Amniotic stem cell (primary cell): ENCODE measurements at places on chromosomes 1 and 21.

- DNase-seq, result no peak
Observed at GRCh38 chr1:10656431-10656830, 140.0 kb downstream of the CASZ1 start.

DNA sequence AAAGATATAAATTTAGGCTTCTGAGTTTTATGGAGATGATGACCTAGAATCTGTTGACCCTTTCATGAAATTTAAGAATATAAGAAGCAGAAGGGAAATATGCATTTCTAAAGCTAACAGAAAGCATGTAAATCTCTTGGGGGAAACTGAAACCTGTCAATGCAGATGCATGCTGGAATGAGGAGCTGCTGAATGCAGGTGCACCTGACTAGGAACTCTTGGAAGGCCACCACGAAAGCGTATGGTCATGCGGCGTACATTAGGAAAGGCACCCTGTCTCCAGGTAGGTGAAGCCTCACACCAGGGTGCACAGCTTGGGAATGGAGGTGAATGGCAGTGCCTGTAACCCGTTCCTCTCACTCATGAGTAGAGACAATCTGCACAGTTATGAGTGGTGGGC, 309.7 kb downstream of the SEC16B start:
- DNase-seq, result no peak

DNA sequence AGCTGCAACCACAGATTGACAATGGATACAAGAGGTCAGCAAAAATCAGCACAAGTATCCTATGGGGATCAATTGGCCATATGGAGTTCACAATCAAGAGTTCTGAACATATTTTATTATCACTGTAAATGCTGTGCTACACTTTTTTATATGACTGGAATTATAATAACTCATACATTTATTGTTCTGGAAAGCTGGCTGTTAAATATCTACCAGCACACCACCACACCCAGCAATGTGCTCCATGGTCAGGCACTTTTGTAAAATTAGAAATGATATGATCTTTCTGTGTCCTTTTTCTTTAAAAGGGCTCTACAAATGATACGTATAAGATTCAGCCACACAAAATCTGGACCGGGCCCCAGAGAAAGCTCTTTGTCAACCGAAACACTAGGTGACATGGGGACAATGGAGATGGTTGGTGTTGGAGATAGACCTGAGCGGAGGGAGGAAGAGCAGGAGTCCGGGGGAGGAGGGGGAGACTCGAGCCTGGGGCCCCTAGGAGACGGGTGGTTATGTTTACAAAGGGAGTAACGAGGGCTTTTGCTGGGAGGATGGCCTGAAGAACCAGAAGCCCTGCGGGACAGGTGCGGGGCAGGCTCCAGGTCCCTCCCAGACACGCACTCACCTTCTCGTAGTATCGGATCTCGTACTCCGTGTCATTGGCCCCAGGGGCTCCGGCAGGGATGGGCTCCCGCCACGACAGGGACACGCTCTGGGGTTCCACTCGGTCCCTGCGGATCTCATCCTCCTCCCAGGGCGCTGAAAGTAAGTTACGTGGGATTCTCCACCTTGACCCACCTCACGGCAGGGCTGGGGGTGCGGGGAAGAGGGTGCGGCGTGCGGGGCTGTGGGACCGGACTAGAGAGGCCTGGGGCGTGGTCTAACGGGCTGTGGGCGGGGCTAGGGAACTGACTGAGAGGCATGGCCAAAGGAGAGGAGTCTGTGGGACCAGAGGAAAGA, 30.0 kb downstream of the EPHA10 start:
- no peak for DNase-seq

DNA sequence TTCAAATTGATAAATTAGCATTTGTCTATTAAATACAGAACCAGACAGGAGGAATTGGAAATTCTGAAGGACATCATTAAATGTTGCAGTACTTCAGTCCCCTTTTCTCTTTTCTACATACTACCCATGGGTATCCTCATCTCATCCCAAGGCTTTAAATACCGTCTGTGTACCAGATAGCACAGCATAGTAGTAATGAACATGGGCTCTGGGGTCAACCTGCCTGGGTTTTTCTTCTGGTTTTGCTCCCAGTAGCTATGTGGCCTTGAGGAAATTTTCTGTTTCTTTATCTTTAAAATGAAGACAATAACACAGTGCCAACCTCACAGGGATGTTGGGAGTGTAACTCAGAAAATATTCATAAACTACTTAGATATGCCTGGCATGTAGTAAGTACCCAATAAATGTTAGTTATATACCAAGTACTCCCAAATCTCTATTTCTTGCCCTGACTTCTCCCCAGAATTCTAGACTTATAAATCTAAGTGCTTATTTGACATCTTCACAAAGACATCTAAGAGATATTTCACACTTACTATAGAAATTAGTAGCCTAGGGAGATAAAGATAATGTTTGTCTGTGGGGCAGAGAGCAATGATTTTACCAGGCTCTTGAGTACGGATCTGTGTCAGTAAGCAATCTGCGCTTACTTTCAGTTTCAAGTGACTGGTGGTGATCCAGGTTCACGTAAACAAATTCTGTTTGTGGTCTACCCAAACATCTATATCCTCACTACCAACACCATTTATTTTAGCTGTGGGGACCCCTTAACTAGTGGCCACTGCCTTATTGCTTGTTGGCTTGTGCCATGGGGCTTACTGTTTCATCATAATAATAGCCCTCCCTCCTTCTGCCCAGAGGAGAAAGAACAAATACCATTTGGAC, 37.3 kb downstream of the VANGL2 start:
- no peak for DNase-seq

DNA sequence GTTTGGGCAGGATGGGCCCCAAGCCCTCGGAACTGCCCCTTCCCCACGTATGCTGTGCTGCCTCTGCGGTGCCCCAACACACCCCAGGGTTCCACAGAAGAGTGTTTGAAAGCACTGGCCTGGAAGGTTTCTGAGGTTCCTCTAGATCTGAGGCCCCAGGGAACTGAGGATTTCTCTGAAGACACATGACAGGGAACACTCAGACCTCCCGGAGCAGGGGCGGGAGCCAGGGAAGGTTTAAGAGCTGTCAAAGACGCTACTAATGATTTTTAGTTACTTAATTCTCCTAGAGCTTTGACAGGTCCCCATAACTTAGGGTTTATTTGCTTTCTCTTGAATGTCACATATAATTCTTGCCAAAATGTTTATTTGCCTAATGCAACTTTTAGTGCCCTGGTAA, 212.3 kb upstream of the GRIK3 start:
- DNase-seq, result no peak

DNA sequence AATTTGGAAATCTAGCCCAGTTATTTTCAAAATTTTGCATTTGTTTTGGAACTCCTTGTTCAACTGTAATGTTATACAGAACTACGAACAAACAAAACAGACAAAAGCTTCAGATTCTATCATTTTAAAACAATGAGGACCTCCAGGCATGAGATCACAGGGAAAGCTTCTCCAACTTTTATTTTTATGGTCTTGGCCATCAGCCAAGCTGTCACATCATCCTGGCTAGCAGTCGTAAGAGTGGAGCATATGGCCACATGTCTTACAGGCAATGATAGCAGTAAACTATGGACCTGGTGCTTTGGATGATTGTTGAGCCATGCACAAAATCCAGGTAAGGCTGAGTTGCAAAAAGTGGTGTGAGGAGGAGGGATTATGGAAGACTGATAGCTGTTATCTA, 299.6 kb downstream of the LMX1A start:
- no peak for DNase-seq

DNA sequence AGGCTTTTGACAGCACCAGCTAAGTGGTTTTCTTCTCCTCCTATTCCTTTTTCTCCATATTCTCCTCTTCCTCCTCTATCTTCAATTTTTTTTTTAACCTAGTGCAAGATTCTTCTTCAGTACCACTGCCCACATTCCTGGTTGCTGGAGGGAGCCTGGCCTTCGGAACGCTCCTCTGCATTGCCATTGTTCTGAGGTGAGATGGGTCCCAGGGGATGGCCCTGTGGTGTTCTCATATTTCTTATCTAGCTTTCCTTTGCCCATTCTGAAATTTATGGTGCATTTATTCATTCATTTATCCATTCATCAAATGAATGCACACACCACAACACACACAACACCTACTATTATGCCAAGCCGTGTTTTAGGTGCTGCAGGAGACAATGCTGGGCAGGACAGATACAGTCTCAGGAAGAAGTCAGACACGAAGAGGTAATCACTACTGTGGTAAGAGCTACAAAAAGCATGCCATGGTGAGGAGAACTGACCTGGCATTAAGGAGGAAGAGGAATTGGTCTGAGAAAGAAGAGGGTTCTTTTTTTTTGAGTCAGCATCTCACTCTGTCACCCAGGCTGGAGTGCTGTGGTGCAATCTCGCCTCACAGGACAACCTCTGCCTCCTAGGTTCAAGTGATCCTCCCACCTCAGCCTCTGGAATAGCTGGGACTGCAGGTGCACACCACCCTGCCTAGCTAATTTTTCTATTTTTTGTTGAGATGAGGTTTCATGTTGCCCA, 47.5 kb upstream of the TDRD10 start:
- no peak for DNase-seq

- DNase-seq, result no peak
Observed at GRCh38 chr1:214386747-214387146, 105.8 kb downstream of the SMYD2 start.

DNA sequence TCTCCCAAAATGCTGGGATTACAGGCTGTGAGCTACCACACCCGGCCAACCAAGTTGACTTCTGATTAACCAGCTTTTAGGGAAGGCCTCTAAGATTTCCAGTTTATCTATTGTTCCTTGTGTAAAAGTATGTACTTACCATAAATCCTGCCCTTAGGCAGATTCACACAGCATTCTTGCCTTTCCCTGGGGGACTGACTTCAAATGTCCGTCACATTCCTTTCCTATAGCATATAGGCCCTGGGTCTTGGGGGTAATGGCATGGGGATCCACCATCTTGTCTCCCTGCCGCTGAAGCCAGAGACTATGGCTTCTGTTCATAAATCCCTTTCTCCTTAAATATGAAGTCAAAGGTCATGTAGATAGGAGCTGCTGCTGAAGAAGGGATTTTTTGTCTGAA, 872 bp upstream of the PINK1 start:
- no peak for DNase-seq

DNA sequence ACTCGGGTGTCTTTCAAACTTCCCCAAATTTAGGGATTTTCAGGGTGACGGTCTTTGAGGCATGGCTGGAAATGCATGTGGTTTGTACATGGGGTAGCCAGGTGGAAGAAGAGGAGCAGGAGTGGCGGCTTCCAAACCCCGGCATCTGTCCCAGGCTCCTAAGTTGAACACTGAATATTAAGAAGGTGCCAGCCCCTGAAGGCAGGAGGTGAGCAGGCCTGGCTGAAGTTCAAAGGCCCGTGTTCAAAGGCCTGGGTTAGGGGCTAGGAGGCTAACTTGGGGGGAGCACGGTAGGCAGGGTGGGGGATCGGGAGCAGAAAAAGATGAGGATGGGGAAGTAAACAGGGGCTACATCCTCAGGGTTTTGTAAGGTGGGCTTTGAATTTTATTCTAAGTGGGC, 42.8 kb downstream of the ELK4 start:
- no peak for DNase-seq

DNA sequence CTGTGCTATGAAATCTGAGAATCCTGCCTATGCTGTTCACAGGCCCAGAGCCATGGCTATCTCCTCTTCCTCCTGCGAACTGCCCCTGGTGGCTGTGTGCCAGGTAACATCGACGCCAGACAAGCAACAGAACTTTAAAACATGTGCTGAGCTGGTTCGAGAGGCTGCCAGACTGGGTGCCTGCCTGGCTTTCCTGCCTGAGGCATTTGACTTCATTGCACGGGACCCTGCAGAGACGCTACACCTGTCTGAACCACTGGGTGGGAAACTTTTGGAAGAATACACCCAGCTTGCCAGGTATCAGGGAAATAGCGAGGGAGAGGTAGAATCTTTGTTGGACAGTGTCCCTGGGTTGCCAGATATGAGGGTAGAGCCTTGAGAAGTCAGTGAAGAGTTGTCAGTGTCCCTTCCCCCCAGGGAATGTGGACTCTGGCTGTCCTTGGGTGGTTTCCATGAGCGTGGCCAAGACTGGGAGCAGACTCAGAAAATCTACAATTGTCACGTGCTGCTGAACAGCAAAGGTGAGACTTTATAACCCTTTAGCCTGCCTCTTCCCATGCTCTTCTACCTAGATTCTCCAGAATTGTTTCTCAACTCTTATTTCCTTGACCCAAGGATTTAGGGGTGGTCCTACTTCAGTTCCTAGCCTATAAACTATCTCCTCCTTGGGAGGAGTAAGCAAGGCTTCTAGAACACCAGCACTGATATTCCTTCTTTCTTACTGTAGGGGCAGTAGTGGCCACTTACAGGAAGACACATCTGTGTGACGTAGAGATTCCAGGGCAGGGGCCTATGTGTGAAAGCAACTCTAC, 1.4 kb downstream of the NIT1 start:
- no peak for DNase-seq

DNA sequence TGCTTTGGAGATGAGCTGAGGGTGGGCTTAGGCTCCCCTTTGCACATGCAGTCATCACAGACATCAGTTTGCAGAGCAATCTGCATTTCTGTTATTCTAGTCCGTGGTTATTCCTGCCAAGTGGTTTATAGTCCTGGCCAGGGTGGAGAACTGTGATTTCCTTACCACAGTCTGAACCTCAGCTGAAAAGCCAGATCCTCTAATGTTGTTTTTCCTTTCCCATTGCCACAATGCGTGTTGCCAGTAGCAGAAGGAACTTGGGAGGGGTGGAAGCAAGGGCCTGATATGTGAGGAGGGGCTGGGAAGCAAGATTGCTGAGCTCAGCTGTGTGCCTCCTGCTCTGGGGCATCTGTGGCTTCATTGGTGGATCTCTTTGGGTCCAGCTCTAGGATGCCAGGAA, 18.0 kb upstream of the ST3GAL3 start:
- no peak for DNase-seq

- no peak for DNase-seq
Observed at GRCh38 chr1:22104865-22105437, 37.9 kb downstream of the WNT4 start.

- no peak for DNase-seq
Observed at GRCh38 chr1:72435025-72435424, 152.7 kb upstream of the NEGR1 start.

DNA sequence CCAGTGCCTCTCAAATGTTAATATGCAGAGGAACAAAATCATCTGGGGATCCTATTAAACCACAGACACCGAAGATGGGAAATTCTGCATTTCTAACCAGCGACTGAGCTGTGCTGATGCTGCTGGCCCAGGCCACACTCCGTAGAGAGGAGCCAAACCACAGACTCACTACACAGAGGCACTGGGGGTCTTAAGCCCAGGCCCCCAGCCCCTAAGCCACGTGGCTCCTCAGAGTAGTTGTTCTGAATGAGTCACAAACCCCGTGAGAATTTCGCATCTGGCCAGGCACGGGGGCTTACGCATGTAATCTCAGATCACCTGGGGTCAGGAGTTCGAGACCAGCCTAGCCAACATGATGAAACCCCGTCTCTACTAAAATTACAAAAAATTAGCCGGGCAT, 2.8 kb upstream of the CELA2A start:
- DNase-seq, result no peak
